Left lung (tissue), 14 donors: ENCODE measurements at places on chromosomes 2 and 18. TPM values are rescaled to one million over a fixed set of nuclear protein-coding genes. Genes with fewer than 3 reads are reported as not detected.

The G6PC2 gene
- polyA plus RNA-seq = not detected

The IL1F10 gene
- not detected for polyA plus RNA-seq

The TANC1 gene
- polyA plus RNA-seq = 64.6 TPM

The CRYGB gene
- polyA plus RNA-seq = not detected

The RNPEPL1 gene
- 23.5 TPM for polyA plus RNA-seq

DNA sequence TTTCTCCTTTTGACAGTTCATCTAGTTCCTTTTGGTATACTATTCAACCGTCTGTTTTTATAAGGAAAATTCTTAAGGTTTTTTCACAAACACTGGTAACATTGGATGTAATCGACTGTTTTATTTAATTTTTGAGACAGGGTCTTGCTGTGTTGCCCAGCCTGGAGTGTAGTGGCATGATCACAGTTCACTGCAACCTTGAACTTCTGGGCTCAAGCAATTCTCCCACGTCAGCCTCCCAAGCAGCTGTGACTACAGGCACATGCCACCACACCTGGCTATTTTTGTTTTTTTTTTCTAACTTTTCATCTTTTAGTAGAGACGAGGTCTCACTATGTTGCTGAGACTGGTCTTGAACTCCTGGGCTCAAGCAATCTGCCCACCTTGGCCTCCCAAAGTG lies 104.4 kb upstream of the DNMT3A start:
- no peak for DNase-seq

- peak; percentile 40 for DNase-seq
These were observed 319 bp downstream of the ZSCAN30 start for GRCh38 chr18:35289727-35290093.

- DNase-seq = no peak
These were observed 347.3 kb downstream of the ARHGAP15 start for GRCh38 chr2:143476336-143477087.

DNA sequence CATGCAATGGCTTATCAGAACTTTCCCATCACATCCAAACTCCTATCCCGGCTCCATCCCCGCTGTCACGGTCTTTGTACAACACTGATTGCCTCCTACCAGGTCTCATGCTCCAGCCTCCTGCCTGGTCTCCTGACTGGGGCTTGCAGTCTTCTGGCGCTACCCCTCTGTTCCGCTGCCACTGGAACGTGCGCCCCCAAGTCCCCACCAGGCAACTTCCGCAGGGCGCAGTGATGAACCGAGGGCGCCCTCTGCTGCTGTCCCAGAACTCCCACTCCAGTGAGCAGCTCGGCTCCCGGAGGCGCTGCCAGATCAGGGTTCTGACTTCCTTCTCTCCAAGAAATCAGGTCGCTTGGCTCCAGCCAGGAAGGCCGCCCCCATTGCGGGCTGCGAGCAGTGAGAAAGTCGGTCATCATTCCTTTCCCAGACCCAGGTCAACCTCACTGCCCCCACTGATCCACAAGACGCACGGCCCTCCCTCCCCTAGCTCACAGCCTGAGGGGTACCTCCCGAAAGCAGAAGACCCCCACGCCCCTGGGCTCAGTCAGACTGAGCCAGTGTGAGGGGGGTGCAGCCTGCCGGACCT lies 43.9 kb upstream of the RAB11FIP5 start:
- peak; percentile 85 for DNase-seq
